Femur (tissue), 1 donor: ENCODE measurements at places on chromosomes 13 and 19.
A peak's percentile ranks its signal among the peaks of the same experiment; 100 is the strongest.

GRCh38 chr13:98970330-98970729 is 7.5 kb downstream of the DOCK9 start:
- peak; percentile 57 for DNase-seq

DNA sequence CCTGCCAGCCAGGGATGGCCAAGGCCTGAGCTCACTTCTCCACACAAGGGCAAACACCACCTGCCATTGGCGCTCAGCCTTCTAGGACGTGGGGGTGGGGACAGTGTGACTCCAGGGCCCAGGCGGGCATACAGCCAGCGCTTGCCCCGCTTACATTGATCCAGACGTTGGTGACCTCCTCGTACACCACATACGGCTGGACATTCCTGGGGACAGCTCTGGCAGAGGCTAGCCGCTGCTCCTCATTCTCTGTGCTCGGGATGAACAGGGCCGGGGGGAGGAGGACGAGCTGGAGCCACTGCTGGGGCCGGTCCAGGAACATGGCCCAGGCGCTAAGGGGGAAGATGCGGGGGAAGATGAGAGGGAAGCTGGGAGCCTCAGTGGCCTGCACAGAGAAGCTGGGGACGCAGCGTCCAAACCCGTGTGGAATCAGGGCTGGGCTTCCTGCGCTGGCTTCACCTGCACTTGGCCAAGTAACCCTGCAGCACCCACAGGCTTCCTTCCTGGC is 25.1 kb upstream of the MYDGF start:
- peak; percentile 62 for DNase-seq

DNA sequence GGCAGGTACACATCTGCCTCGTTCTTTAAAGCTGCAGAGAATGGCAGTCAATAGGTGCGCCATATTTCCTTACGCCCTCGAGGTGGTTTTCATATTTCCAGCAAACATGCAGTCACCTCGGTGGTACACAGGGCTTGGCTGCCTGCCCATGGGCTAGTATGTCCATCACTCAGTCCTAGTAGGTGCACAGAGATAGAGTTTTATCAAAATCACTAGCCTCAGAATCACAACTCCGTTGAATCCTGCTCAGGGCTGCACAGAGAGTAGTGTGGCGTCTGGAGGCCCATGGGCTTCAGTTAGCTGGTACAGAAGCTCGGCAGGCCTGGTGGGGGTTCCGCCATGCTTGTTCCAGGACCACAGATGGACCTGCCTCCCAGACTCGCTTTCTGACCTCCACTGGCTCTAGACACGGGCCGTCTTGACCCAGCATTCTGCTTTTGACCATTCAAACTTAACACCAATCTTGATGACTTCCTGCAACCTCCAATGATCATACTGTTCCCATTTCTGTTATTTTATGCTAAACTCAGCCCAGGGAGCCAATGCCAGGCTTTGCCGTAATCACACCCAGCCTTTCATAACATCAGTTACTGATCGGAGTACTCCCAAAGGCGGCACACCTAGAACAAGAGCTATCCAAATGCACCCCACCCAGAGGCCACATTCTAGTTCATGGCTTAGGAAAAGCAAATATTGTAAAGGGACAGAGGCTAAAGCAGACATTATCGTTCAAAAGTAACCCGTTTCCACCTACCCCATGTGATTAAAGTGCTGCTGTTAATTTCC is 120.4 kb downstream of the RAB20 start:
- peak; percentile 12 for DNase-seq

- DNase-seq, result peak; percentile 62
Observed at GRCh38 chr13:23608701-23609413, 38.6 kb downstream of the TNFRSF19 start.

GRCh38 chr19:5823579-5824281 is 15.8 kb downstream of the FUT6 start:
- DNase-seq, result no peak

GRCh38 chr19:400976-401865 is 7.7 kb downstream of the C2CD4C start:
- DNase-seq, result peak; percentile 13

DNA sequence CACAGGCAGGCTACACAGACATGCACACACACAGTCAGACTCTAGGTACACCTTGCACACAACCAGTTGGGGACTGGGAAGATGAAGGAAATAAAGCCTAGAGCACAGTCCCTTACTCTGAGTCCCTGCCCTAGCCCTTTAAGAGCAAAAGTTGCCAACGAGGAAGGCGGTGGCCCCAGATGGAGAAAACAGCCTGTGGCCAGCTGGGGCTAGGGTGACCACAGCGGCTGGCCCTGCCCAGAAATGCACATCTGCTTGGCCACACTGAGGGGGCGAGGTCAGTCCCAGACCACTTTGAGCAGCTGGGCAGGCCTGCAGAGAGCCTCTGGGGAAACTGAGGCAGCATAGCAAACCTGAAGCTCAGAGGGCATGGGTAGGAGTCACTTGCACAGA is 52.3 kb downstream of the PTPRS start:
- peak; percentile 63 for DNase-seq

- no peak for DNase-seq
Observed at GRCh38 chr13:27975564-27976361, 6.6 kb upstream of the CDX2 start.

GRCh38 chr13:33676045-33676989 is 141.6 kb upstream of the RFC3 start:
- peak; percentile 68 for DNase-seq

DNA sequence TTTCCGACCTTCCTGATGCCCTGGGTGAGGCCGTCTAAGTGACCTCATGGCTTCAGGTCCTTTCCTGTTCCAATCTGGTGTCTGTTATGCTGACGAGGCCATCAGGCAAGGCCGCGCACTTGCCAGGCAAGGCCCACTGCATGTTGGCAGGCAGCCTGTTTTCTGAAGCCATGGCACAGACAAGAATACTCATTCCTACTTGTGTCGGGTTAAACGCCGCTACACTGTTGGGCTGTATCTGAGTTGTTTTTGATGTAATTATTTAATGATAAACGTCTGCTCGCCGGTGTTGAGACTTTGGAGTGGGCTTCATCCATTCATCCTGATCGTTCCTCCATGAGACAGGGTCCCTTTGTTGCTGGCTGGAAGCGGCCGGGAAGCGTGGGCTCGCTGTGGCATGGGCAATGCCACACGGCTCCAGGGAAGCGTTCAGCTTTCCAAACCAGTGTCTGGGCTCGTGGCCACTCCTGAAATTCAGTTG is 92.1 kb downstream of the ATP11A start:
- peak; percentile 72 for DNase-seq

DNA sequence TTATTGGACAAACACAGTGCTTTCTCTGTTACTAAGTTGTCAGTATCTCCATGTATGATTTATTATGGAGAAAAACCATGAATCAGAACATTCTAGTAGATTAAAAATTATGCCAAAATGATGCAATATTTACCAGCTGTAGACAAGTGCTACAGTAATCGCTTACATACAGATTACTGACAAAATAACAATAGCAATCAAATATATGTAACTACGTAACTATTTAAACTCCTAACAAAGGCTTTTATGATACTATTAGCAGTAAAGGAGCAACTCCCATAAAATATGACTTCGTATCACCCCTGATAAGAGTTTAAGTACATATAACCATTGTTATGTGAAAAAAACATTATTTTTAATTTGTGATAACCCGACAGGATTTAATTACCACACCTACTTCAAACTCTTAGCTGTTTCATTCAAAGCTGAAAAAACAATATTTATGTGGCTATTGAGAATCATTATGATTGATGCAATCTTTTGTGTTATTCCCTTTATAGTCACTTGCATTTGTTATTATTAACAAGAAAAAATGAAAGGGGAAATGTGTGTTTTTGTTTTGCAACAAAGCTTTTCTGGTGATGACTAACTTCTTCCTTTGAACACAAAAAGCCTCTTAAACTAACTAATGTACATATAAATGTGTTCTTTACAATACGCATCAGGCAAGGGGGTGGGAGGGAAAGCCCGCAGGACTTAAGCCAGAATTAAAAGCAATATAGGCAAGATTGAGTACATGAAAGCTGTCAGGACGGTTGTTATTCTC is 147.4 kb downstream of the ABCC4 start:
- no peak for DNase-seq

DNA sequence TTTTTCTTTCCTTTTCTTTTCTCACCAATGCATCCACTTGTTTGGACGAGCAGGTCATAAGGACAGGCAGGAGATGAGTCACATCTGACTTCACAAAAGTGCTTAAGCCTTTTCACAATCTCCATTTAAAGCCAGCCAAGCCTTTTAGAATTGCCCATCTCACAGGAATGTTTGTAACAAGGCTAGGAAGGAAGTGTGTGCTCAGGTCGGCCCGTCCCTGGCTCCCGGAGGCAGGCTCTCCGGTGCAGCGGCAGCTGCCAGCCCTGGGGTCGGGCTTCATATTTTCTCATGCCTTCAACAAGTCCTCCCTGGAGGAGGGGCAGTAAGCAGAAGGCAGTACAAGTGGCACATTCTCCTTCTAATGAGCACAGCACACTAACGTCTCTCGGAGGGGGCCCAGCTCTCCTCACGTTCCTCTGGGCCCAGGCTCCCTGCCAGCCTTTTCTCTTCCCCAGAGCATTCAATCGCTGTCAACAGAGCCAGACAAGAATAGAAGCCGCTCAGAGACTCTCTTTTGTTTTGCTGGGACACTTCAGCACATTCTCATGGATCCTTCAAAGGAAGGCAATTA is 180.5 kb downstream of the COL4A1 start:
- DNase-seq, result peak; percentile 71

GRCh38 chr13:104571161-104571892 is 1505.1 kb upstream of the SLC10A2 start:
- peak; percentile 80 for DNase-seq

DNA sequence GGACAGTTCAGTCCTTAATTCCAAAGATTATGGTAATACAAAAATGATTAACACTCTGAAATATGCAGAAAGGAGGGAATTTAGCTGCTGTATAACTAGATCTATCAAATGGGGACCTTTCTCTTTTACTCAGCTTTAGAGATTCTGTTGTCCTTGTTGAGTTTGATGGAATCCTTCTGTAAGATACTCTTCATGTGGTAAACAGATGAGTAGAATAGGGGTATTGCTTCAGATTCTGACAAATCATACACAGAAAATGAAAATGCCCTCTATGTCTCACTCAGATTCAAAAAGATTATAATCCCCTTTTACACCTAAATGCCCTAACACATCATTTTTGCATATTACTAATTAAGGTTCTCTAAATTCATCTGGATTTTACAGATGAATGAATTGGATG is 50.7 kb downstream of the ARHGAP35 start:
- DNase-seq, result no peak

- no peak for DNase-seq
Observed at GRCh38 chr13:101736566-101736965, 284.1 kb downstream of the ITGBL1 start.

GRCh38 chr19:27997069-27997468 is 1215.9 kb downstream of the UQCRFS1 start:
- DNase-seq, result no peak

DNA sequence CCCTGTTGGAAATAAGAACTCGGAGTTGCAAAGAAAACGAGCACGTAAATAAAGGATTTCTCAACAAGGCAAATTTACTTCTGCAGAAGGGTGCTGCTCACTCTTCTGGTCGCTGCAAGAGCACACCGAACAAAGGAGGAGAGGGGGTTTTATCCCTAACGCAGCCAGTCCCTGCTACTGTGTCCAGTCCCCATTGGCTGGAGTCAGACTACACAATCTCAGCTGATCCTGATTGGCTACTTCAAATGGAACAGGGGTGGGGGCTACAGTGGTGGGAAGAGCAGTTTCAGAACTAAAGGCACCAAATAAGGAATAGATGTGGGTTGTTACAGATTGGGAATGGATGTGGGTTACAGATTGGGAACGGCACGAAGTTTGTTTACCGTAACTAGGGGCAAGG is 63.9 kb upstream of the MCF2L start:
- peak; percentile 1 for DNase-seq

DNA sequence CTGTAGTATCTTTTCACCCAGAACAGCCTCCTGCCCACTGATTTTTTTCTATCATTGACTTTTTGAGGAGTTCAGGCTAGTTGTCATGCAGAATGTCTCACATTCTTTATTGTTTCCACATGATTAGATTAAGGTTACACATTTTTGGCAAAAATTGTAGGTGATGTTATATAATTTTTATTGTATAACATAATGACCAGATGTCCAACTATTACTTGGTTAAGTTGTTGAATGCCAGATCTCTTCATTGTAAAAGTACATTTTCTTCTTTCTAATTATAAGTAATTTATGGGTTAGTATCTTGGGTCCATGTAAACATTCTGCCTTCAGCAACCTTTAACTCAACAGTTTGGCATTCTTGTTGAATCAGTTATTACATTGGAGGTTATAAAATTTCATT is 138.4 kb downstream of the POSTN start:
- no peak for DNase-seq

GRCh38 chr13:41500511-41500910 is 43.2 kb downstream of the RGCC start:
- no peak for DNase-seq

GRCh38 chr13:37914781-37915391 is 45.3 kb upstream of the TRPC4 start:
- DNase-seq, result no peak

DNA sequence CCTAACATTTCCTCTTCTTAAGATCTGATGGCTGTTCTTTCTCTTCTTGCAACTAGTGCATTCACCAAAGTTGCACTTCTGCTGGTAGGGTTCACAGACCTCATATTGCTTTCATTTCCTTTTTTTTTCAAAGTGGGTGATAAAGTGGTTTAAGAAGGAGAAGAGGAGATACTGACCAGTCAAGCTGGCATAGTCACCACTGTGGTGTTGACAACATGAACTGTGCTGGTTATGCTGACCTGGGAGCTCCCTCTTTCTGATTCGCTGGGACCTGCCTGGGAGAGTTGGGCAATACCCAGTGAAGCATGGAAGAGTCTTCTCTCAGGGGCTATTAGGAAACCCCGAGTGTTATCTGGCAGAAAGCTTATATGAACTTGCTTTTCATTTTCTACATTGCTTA is 222.9 kb downstream of the SLITRK5 start:
- DNase-seq, result no peak

DNA sequence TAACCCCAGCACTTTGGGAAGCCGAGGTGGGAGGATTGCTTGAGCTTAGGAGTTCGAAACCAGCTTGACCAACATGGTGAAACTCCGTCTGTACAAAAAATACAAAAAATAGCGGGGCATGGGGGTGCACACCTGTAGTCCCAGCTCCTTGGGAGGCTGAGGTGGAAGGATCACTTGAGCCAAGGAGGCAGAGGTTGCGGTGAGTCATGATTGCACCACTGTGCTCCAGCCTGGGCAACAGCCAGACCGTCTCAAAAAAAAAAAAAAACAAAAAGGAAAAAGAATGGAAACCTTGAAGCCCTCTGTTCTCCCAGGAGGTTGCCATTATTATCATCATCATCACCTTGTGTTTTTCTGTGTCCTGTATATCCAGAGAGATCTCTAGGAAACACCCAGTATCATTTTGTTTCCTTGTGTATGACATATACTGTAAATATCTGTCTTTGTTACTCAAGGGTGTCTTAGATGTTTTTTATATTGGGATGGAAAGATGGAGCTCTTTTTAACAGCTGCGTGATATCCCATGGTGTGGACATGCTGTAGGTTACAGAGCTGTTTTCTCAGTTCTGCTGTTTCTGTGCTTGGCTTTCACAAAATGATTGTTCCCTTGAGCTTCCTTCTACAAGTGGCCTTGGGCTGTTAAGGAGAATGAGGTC is 11.8 kb downstream of the CHAF1A start:
- no peak for DNase-seq

- DNase-seq, result peak; percentile 63
Observed at GRCh38 chr19:51098365-51099046, 9.7 kb downstream of the CTU1 start.
